CD4-positive, alpha-beta T cell (primary cell): ENCODE measurements at places on chromosomes 12 and 14.

- DNase-seq: no peak
Measured at GRCh38 chr12:128008341-128008740, 258.6 kb upstream of the TMEM132C start.

DNA sequence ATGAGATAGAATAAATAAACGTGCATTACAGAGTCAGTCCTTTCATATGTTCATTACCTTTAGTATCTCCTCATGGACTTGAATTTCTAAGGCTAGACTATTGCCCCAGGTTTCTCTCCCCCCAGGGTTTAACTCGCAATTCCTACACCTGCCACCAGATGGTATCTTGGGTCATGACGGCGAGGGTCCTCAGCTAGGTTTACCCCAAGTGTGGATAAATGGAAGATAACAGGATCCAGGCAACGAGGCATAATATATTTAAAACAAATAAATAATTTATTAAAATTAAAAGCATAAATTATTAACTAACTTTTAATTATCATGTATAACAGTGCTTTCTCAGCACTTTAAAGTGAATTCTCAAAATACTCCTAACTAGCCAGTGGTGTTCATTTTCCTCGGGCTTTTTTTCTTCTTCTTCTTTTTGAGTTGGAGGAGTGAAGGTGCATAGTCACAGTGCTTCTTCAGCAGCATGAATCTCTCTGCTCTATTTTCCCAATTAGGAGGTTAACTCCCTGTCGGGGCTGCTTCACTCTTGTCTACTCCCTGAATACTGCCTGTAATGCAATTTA is 243.5 kb upstream of the CAND1 start:
- peak; percentile 30 for DNase-seq

DNA sequence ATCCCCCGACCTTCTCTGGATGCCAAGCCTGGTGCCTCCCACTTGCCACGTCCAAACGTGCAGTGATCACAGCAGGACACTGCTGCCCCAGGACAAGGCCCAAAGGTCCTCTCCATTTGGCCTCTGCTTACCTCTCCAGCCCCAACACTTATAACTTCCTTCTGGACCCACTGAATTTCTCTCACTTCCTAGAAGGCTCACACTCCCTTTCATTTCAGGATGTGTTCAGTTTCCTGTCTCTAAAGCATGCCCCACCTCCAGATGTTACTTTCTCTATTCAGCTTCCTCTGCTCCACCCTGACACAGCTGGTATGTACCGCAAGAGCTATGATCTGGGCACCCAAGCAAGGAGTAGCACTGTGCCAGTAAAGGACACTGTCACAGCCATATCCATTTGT is 33.0 kb downstream of the CDKL1 start:
- peak; percentile 49 for DNase-seq

- no peak for DNase-seq
Measured at GRCh38 chr12:19158923-19159322, 29.4 kb downstream of the PLEKHA5 start.

DNA sequence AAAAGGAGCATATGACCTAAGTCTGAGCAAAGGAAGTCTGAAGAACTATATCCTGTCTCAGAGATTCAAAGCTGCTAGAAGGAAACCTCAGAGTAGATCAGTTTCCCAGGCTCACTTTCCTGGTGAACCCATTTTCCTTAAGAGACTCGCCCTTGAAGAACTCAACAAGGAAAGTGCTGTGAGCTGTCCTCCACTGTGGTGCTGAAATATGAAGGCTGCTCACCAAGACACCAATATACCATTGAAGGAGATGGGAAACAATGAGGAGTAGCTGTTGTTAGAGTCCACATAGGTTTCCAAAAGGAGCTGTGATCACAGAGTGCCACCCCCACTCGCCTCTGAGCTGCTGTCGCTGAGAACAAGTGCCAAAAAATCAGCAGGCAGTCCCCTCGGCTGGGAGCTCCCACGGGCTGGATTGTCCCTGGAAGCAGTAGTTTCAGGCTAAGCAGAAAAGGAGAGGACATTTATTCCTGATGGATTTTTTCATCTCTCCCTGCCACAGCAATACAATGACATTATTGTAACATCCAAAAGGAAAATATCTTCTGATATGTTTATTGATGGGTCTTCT is 282.1 kb downstream of the RPS29 start:
- peak; percentile 7 for DNase-seq

DNA sequence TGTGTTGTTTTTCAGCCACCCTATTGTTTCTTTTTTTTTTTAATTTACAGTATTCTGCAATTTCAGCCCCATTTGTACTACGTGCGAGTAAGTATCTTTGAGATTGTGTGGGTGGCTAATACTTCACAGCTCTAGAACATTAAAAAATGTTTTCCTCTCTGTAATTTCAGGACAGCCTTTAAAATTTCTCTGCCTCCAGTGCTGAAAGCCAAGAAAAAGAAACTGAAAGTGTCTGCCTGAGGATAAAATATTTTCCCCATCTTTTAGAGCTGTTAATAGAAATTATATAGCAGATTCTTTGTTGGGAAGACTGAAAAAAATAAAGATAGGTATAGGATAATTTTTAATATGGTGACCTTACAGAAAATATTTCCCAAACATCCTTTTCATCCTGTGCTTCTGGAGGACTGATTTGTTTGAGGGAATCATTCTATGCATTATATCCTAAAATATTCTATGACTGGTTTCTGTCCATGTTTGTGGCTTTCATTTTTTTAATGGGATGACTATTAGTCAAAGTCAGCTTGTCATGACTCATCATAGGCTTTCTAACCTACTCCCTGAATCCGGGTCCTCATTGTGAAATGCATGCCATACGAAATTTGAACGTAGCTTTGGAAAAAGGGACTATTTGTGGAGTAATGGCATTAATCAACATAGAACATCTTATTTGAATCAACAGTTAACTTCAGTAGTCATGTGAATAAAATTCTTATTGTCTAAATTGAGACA is 10.8 kb upstream of the TCTN2 start:
- DNase-seq: no peak

GRCh38 chr14:70785556-70785955 is 23.8 kb downstream of the MAP3K9 start:
- DNase-seq: no peak

DNA sequence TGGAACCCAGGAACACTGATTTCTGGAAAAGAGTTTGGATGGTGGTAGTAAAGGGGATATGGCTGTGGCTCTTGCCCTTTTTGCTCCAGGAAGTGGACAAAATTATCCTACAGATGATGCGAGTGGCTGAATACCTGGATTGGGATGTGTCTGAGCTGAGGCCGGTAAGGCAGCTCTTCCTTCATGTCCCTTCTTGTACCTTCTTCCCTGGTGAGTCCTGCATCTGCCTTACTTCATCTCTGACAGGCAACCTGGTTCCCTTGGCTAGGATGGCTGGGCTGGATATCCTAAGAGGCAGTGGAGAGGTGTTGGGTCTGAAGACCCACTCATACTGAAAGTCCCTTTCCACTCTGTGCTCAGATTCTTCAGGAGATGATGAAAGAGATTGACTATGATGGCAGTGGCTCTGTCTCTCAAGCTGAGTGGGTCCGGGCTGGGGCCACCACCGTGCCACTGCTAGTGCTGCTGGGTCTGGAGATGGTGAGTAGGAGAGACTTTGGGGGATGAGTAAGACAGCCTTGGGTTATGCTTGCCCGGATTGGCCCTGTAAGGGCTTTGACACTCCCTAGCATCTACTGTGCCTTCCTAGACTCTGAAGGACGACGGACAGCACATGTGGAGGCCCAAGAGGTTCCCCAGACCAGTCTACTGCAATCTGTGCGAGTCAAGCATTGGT is 8.0 kb downstream of the DGKA start:
- no peak for DNase-seq

- DNase-seq: no peak
Measured at GRCh38 chr12:54616933-54617680, 17.6 kb downstream of the LACRT start.

GRCh38 chr14:91021115-91021514 is 39.3 kb downstream of the RPS6KA5 start:
- DNase-seq: no peak

DNA sequence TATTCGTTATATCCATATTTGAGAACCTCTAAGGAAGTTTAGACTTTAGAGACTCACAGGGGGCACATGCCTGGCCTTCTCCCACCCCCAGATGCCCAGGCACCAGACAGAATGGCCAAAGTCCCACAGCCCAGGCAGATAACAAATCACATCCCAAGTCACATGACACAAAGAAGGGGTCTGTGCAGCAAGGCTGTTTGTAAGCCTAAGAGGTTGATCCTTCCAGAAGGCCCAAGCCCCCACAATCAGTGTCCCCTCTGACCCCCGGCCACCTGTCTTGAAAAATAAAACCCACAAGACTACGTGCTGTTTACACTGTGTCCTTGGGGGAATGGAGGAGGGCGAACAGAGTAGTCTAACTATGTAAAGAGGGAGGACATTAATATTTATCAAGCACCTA is 5.1 kb downstream of the CTDSP2 start:
- DNase-seq: no peak

DNA sequence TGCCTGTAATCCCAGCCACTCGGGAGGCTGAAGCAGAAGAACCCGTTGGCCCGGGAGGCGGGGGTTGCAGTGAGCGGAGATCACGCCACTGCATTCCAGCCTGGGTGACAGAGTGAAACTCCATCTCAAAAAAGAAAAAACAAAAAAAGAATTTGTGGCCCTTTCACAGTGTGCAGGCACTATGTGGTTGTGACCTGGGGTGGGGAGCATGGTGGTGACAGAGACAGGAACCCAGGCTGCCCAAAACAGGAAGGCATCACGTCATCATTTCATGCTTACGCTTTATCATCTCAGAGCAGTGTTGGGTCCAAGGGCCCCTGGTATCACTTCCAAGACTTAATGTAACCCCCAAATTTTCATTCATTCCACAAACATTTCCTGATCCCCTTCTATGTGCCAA is 175.7 kb upstream of the GSC start:
- peak; percentile 8 for DNase-seq

DNA sequence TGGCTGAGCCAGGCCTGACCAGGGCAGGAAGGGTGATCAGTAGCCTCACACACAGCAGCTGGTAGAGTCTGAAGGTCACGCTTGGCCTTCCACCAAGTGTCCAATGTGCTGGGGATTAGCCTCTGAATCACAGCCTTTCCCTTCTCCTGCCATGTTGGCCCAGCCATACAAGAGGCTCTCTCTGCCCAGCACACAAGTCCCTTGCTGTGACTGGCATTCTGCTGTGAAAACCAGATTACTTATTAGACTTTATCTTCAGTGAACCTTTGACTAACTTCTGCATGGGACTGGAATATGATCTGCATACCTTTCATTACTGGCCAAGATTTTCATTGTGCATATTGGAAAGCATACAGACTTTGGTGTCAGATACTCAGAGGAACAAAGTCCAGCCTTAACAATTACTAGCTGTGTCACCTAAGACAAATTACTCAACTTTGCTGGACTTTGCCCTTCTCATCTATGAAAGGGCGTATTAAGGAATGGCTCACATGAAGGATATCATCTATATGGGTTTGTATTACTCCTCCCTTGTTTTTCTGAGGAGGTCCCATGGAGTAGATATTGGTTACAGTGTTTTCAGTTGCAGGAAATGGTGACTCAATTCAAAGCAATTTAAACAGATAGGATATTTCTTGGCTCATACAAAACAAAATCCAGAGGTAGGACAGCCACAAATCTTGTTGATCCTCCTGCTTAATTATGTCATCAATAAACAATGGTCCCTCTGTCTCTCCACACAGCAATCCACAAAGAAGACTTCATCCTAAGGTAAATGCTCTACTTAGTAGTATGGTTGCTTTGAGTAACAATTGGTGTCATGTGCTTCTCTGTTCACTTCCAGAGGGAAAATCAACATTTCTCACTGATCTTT is 99.6 kb downstream of the DYRK2 start:
- no peak for DNase-seq

- no peak for DNase-seq
Measured at GRCh38 chr14:81682134-81682533, 148.5 kb upstream of the SEL1L start.
